ENCODE measurements at places on chromosomes 12 and 14. TPM values are rescaled to one million over a fixed set of nuclear protein-coding genes. Genes with fewer than 3 reads are reported as not detected.
A peak's percentile ranks its signal among the peaks of the same experiment; 100 is the strongest.

DNA sequence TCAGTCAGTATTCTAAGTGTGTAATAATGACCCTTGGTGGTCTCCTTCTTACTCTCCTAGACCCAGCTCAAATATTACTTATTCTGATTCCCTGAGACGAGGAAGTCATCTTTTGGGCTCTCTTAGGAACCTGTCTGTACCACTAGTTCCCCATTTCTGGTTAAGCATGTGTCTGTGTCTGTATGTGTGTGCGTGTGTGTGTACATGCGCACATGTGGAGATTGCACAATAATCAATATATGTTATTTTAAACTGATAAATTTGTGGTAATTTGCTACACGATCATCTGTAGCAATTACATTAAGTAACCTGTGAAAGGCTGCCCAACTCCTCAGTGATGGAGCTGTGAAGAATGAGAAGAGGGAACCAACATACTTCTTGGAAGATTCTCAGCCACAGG, 132.2 kb downstream of the ASCL4 start:
- no peaks in the 10 kb centered on the region for H3K36me3 ChIP-seq
- H3K27ac ChIP-seq, result no peak overlapping the region
- H3K4me1 ChIP-seq, result peaks cover 9% of the 10 kb centered on the region
- DNase-seq, result no peak
- H3K4me3 ChIP-seq, result no peak overlapping the region

- peaks cover 15% of the 10 kb centered on the region for H3K4me1 ChIP-seq
- H3K27me3 ChIP-seq, result no peaks in the 10 kb centered on the region
- peak; percentile 39 for DNase-seq
These were observed 40.5 kb upstream of the C14orf132 start for GRCh38 chr14:95998656-95999055.

IL23A gene
- 0.22 TPM for total RNA-seq

GRCh38 chr12:78209846-78210505, 379.3 kb downstream of the NAV3 start:
- DNase-seq, result peak; percentile 91
- H3K27me3 ChIP-seq, result no peaks in the 10 kb centered on the region
- H3K36me3 ChIP-seq, result no peaks in the 10 kb centered on the region
- peak overlapping the region; percentile 85 for H3K27ac ChIP-seq
- no peak overlapping the region for H3K4me3 ChIP-seq

GRCh38 chr12:67957383-67957782, 31.9 kb upstream of the IFNG-AS1 start:
- H3K27ac ChIP-seq, result no peak overlapping the region
- H3K4me3 ChIP-seq, result no peak overlapping the region
- H3K36me3 ChIP-seq, result no peaks in the 10 kb centered on the region
- H3K27me3 ChIP-seq, result no peaks in the 10 kb centered on the region

DNA sequence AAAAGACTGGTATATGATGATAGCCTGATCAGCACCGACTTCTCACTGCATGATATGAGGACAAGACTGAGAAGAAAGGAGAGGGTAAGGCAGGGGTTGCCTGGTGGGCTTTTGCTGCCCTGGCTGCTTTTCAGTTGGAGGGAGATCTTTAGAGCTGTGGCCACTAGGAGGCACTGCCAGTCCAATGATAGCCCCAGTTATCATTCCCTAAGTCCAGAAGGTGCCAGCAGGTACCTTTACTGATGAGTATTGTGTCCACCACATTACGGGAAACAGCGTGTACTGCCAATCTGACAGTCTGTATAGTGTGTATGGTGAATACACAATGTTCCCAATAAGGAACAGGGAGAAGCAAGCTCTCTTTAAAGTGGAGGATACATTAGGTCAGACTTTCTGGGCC, 55.8 kb upstream of the CCDC175 start:
- DNase-seq, result peak; percentile 44
- no peaks in the 10 kb centered on the region for H3K36me3 ChIP-seq
- no peak overlapping the region for H3K27ac ChIP-seq
- H3K4me1 ChIP-seq, result no peaks in the 10 kb centered on the region
- H3K27me3 ChIP-seq, result no peaks in the 10 kb centered on the region

SLC10A1 gene
- not detected for total RNA-seq

TRIM9 gene
- total RNA-seq, result 52.9 TPM

DNA sequence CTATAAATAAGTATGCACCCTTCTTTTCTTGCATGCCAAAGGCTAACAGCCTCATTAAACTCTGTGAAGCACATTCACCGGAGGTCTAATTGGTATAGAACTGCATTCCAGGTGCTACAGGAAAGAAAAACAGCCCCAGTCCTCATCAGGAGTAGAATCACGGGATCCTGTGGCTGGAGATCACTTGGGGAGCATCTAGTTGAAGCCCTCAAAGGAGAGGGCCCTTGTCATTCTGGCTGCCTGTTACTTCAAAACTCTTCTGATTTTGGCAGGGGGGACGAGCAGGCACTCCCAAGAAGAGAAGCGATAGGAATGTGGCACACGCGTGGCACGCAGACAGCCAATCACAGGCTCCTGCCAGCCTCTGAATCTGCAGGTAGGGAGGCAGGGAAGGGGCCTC, 154.4 kb downstream of the TTC7B start:
- H3K4me3 ChIP-seq, result no peak overlapping the region
- H3K36me3 ChIP-seq, result peaks cover 18% of the 10 kb centered on the region
- no peaks in the 10 kb centered on the region for H3K27me3 ChIP-seq
- peaks cover 40% of the 10 kb centered on the region for H3K4me1 ChIP-seq
- no peak overlapping the region for H3K27ac ChIP-seq

NAV3 gene
- 96.3 TPM for total RNA-seq

GRCh38 chr12:10186299-10186698, 7.5 kb downstream of the TMEM52B start:
- no peak overlapping the region for H3K27ac ChIP-seq
- no peaks in the 10 kb centered on the region for H3K27me3 ChIP-seq
- no peak for DNase-seq

DNA sequence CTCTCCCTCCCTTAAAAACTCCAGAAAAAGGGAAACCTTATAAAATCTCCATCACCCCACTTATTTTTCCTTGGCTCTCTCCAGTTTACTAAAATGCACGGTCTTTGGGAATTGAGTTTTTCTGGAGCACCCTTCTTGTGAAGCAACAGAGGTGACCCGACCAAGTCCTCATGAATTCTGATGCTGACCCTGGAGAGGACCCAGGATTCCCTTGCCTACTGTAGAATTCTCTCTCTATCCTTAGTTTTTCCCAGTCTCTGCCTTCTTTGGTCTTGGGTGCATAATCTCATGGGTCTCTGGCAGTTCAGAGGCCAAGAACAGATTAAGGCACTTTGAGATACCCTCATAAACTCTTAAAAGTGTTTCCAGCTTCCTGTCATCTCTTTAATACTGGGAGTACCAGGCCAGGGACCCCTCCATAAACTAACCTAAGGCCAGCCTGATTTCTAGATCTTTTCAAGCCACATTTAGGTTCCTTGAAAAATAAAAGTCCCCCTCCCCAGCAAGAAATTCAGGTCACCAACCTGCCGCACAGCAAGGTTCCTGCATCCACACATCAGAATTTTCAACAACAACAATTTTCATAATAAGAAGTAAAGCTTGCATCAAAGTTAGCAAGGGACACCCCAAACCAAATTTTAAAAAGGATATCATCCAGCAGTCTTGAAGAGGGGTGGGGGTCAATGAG, 5.1 kb upstream of the HOXC4 start:
- H3K36me3 ChIP-seq, result peaks cover 13% of the 10 kb centered on the region
- DNase-seq, result no peak
- H3K27ac ChIP-seq, result peak overlapping the region; percentile 96
- H3K4me3 ChIP-seq, result no peak overlapping the region
- peaks cover 8% of the 10 kb centered on the region for H3K27me3 ChIP-seq
- peaks cover 70% of the 10 kb centered on the region for H3K4me1 ChIP-seq

GRCh38 chr14:56172571-56172971, 54.4 kb downstream of the PELI2 start:
- H3K27me3 ChIP-seq, result no peaks in the 10 kb centered on the region
- H3K4me3 ChIP-seq, result no peak overlapping the region
- no peaks in the 10 kb centered on the region for H3K4me1 ChIP-seq
- H3K27ac ChIP-seq, result no peak overlapping the region
- H3K36me3 ChIP-seq, result no peaks in the 10 kb centered on the region

DNA sequence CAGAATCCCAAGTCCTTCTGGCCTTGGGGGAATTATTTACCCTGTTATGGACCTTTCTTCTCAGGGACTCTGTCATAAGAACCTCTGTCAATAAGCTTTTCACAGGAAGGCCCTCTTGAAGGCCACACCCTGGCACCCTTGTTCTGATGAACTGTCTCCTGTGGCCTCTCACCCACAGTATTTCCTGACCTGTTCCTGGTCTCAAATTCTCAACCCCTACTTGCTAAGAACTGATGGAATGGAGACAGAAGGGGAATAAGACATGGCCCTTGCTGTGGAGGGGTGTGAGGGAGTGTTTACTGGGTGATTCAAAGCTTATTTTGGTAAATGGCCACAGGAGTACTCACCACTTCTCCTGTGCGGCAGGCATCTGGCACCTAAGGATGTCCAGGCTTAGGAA, 1082.9 kb downstream of the BCL11B start:
- no peak overlapping the region for H3K4me3 ChIP-seq
- no peak for DNase-seq
- no peaks in the 10 kb centered on the region for H3K27me3 ChIP-seq
- no peak overlapping the region for H3K27ac ChIP-seq
- no peaks in the 10 kb centered on the region for H3K4me1 ChIP-seq
- H3K36me3 ChIP-seq, result no peaks in the 10 kb centered on the region

- DNase-seq, result peak; percentile 8
- H3K36me3 ChIP-seq, result no peaks in the 10 kb centered on the region
- no peaks in the 10 kb centered on the region for H3K27me3 ChIP-seq
- H3K27ac ChIP-seq, result no peak overlapping the region
These were observed 825.7 kb downstream of the AACS start for GRCh38 chr12:125890971-125891370.

DNA sequence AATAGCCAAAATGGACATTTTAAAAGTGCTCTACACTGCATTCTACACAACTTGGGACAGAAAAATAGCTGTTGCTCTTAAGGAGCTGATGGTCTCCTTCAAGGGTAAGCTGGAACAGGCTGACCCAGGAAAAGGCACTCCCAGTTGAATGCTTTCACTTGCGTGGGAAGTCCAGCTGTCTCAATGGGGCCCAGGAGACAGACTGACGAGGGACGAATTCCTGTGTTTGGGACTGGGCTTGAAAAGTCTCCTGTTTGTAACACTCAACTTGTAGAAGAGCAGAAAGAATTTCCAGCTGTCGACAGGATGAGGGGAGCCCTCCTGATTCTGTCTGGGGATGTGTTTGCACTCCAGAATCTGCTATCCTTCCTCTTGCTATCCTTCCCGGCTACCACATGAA, 180.8 kb downstream of the ZFP36L1 start:
- H3K4me1 ChIP-seq, result peaks cover 23% of the 10 kb centered on the region
- no peak for DNase-seq
- no peaks in the 10 kb centered on the region for H3K36me3 ChIP-seq
- H3K27ac ChIP-seq, result peak overlapping the region; percentile 40
- no peaks in the 10 kb centered on the region for H3K27me3 ChIP-seq

SERPINA10 gene
- 0.06 TPM for total RNA-seq

DNA sequence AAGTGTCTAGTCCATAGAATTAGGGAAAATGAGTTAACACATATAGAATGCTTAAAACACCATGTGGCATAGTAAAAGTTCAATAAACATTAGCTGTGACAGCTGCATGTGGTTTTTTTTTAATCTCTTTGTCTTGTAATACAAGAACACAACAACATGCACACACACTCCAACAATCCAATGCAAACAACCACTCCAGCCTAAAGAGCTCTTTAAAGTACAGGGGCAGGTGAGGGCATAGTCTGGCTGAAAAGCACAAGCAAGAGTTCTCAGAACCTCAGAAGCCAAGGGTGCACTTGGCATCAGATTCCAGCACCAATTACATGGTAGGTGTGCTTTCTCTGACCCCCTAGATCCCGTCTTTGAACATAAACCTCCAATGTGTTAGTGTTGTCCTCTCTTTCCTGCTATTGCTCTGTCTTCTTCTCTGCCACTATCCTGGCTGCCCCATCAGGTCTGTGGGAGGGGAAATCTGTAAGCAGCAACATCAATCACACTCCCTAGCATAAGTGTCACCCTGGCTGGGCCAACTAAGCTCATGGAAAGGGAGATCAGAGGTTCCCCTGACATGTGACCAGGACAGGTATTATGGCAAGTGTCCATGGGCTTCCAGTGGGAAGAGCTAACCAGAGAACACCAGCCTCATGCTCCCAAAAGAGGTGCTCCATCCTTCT, 91.0 kb downstream of the SLC8A3 start:
- no peaks in the 10 kb centered on the region for H3K36me3 ChIP-seq
- no peak for DNase-seq
- H3K4me3 ChIP-seq, result no peak overlapping the region
- H3K27me3 ChIP-seq, result no peaks in the 10 kb centered on the region
- peaks cover 3% of the 10 kb centered on the region for H3K4me1 ChIP-seq
- H3K27ac ChIP-seq, result no peak overlapping the region

LYZ gene
- total RNA-seq, result 156 TPM
